Effector memory CD8-positive, alpha-beta T cell (primary cell): ENCODE measurements at places on chromosomes 12 and 14.

DNA sequence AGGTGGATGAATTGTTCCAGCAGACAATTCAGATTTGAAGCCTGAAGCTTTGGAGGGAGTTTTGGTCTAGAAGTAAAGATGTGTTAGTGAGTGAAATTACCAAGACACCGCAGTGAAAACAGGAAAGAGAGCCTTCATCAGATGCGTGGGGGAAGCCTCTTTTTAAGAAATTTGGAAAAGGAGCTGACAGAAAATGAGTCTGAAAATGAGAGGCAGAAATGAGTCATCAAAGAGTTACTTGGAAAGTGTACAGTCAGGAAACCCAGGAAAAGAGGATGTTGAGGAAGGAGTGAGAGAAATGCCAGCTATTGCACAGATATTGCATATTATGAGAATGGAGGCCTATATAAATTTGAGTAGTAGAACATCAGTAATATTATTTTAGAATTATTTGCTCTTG is 520.7 kb downstream of the NRXN3 start:
- no peak for DNase-seq

DNA sequence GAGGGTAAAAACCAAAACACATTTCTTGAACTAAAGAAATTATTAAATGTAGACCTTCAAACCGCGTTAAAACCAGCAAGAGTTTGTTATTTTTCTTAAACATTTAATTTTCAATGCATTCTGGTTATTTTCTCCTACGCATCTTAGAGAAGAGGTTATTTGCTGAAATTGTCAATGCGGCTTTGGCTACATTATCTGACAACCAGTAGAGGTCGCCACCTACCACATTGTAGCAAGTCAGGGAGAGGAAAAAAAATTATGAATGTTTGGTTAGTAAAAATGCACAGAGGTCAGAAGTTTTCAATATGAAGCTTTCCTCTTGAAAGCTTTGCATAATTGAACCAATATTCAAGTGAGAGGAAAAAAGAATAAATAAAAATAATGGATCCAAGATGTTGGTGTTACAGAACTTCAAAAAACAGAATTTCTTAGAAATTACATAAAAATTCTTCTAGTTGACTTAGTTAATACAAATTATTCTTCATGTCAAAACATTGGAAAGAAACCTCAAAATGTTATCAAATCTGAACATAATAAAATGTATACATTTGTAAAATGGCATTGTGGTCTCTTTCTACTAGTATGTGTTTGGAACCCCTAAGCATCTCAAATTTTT is 159.4 kb upstream of the TMTC2 start:
- no peak for DNase-seq

- no peak for DNase-seq
Measured at GRCh38 chr14:81555051-81555450, 21.4 kb upstream of the SEL1L start.

DNA sequence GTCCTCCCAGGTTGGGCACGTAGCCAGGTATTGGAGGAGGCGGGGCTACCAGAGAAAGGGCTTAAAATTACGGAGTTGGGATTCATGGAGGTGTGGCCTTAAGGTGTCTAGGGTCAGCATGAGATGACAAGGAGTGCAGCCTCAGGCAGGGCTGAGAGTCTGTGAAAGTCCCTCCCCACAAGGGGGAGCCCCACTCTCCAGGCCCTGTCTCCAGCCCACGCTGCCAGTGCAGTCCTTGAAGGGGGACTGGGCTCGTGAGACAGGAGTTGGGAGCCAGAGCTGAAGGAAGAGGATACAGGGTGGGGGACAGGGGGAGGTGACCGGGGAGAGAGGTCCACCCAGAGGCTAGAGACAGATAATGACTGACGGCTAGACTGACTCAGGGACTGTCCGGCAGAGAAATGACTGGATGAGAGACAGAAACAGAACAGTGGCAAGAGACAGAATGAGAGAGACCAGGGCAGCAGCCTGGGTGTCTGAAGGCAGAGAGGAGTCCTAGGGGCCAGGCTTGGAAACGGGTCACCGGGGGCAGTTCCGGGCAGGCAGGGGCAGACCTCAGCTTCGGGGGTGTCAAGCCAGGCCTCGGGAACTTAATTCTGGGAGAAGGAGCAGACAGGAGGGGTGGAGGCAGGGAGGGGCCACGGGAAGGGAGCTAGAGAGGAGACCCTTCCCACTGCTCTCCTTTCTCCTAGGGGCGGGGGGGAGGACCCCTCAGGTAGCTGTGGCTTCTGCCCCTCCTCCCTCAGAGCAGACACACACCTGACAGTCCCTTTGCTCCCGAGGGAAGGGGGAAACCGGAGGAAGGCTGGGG is 970 bp downstream of the CDH24 start:
- DNase-seq, result peak; percentile 69

- no peak for DNase-seq
Measured at GRCh38 chr12:96529912-96530311, 40.5 kb downstream of the CFAP54 start.

DNA sequence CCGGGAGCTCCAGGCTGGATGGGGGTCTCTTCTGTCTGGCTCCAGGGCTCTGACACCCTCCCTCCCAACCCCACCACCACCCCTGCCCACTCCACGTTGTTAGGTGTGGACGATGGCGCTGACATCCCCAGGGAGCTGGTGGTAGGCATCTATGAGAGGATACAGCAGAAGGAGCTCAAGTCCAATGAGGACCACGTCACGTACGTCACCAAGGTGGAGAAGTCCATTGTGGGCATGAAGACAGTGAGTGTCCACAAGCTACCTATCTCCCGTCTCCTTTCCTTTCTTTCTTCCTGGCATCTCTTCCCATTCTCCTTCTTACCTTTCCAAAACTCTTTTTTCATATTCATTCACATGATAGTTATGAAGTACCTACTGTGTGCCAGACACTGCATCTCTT is 52.1 kb downstream of the SLC6A12 start:
- DNase-seq, result no peak
